ENCODE measurements at places on chromosomes 5 and 9.
A peak's percentile ranks its signal among the peaks of the same experiment; 100 is the strongest.

DNA sequence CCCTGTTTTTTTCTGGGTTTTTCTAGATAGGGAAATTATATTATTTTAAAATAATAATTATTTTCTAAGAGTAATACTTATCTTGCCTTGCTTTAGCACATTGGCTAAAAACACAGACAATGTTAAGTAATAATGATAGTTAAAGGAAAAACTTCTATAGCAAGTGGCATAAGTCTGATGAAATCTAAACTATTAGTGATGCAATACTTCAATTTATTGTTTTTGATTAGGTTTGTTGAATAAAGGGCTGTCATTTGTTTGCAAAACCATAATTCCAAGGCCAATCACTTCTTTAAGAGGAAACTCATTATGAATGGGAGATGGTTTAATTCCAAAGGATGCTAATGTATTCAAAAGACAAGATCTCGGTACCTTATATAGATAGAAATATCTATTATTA, 293.8 kb upstream of the FBXL7 start:
- DNase-seq = no peak

DNA sequence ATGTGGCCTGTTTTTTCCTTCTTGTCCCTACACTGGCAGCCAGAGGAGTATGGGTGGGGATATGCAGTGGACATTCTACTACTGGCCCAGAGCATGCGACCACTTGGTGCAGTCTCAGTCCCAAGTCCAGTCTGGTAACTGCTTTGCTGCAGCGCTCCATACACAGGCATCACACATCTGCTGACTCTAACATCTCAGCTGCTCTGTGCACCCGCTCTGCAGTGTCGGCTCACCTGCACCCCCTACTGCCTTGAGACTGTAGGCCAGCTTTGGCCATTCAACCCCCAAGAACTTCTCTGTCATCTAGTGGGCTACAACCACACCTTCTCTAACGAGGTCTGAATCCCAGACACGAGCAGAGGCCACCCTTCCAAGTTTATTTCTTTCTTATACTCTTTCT, 46.4 kb upstream of the SLCO6A1 start:
- peak; percentile 81 for DNase-seq

GRCh38 chr5:154189819-154190594, 526 bp upstream of the GALNT10 start:
- peak; percentile 87 for DNase-seq

DNA sequence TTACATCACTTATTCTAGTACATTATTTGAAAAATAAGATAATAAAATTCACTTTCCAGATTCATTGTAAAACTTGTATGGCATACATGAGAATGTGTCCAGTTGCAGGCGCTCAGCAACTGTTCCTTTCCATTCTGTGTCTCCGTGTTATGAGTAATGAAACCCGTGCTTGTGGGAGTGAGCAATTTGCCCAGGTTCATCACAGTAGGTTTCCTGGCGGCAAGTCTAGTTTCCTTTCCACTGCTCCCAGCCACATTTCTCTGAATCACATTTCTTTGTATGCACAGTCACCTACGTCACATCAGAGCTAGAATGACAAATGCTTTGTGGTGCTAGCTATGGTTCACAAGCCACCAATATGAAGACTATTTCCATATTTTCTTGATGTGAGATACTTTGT, 39.9 kb downstream of the MOCS2 start:
- no peak for DNase-seq

GRCh38 chr5:403995-404394, 39.0 kb upstream of the EXOC3 start:
- no peak for DNase-seq

GRCh38 chr5:168808051-168808616, 229.0 kb upstream of the PANK3 start:
- no peak for DNase-seq

DNA sequence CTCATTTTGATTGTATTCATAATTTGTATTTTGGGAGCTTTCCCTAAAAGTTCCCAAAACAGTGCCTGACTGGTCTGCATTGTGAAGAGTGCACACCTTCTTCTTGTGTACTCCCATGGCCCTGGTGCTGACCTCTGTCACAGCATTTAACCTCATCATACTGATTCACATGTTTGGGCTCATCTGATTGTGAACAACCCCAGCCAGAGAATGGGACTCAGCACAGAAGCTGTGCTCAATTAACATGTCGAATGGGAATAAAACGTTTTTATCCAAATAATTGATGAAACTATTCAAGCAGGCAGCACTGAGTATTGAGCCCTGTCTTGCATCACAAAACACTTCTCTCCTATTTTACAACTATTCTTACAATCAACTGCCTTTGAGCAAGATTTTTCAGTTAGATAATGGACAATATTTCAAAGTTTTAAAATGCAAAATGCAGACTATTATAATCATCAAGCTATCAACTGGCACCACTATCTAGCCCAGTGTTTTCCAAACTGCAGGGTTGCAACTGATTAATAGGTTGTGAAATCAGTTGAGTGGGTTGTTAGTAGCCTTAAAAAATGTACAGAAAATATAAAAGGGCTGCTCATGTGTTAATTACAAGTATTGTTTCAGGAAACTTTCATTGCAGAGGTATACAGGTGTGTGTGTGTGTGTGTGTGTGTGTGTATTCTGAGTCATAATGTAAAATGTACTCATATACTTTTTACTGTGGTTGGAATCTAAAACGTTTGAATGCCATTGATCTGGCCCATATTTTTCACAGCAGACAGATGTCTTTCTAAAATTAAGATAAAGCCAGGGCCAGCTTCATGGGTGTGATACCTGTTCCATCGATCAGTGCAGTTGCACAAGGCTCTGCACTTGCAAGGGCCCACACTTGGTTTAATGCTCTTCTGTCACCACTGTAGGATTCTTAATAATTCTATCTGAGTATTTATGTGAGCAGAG, 190.5 kb downstream of the PIK3R1 start:
- DNase-seq = no peak

- no peak for DNase-seq
These were observed 31.0 kb downstream of the TTC1 start for GRCh38 chr5:160039810-160040470.

DNA sequence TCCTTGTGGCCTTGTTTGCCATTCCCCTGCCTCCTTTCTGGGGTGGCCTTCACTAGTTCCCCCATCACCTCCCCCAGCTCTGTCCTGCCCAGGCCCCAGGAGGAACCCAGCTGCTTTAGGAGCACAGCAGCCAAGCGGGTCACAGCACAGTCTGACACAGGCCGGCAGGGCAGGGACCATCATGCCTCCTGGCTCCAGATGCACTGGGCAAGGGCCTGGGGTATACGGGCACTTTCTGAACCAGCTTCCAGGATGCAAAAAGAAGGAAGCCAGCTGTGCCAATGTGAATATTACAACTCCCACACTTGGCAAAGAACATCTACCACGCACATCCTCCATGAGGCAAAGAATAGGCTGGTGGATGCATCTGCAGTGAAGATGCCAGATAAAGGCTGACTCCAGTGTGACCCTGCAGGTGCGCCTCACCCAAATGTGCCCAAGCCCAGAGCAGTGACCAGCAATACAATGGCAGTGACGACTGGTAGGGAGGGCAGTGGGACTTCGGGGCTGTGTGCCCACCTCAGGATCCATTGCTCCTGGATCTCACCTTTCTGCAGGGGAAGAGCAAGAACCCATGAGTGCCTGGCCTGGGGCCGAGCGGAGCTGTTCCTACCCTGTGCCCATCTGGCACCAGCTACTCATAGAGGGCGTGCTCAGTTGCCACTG, 6.3 kb upstream of the IL3 start:
- DNase-seq = no peak

DNA sequence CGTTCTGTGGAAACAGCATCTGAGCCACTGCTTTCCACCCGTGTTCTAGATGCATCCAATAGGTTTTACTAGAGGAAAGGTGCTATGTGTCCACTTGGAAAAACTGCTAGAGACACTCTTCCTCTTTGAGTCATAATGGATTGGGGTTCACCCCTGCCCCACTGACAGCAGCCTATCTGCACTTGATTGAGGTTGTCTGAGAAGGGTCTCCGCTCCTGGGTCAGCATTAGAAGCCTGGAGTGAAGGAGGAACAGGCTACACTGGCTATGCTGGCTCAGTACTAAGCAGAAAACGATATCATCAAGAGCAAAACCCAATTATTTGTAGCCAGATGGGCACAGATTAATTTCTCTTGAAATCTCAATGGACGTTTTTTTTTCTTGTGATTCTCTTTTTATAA, 152.6 kb upstream of the IQGAP2 start:
- no peak for DNase-seq
